ENCODE measurements at places on chromosomes 16 and 17. TPM values are rescaled to one million over a fixed set of nuclear protein-coding genes. Genes with fewer than 3 reads are reported as not detected.

- DNase-seq, result no peak
Measured at GRCh38 chr17:4673986-4674684, 29.8 kb downstream of the PELP1 start.

DNA sequence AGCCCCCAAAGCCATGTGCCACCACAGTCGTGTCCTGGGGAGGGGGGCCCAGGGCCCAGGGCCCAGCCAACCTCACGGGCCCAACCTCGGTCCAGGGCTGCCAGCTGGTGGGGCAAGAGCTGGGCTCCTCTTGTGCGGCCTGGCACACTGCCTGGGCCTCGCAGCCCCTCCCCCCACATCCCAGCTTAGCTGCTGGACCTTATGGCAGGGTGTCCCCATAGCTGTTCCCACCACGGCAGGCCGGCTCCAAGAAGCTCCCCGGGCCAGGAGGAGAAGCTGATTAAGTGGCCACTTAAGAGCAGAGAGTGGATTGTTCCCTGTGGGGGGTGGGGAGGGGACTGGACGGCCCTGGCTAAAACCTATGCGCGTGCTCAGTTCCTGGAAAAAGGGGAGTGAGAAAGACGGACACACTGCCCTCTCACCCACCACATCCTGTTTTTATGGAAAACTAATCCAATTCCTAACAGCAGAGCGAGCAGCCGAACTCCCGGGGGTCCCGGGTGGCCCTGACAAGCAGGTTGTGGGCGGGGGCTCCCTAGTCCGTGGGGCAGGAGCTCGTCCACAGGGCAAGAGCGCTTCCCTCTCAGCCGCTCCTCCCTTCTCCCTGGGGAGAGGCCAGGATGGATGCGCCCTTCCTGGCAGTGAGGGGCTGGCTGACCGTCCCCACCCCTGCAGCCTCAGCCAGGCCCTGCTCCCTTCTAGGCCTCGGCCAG, 16.8 kb downstream of the PIEZO1 start:
- DNase-seq, result no peak

DNA sequence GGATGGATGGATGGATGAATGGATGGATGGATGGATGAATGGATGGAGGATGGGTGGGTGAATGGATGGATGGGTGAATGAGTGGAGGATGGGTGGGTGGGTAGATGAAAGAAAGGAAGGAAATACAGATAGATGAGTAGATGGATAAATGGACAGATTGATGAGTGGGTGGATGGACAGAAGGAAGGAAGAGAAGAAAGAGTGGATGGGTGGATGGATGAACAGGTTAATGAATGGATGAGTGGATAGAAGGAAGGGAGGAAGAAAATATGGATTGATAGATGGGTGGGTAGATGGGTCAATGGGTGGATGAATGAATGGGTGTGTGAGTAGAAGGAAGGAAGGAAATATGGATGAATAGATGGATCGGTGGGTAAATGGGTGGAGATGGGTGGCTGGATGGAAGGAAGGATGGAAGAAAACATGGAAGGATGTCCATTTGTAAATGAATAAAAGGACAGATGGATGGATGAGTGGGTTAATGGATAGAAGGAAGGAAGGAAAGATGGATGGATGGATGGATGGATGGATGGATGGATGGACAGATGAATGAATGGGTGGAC, 97.3 kb upstream of the TNRC6C start:
- DNase-seq, result no peak

Gene SECTM1
- polyA plus RNA-seq, result 2.7 TPM

- DNase-seq, result no peak
Measured at GRCh38 chr17:39364236-39365025, 37.0 kb downstream of the FBXL20 start.

GRCh38 chr16:57947261-57947660, 23.7 kb downstream of the CNGB1 start:
- DNase-seq, result no peak

DNA sequence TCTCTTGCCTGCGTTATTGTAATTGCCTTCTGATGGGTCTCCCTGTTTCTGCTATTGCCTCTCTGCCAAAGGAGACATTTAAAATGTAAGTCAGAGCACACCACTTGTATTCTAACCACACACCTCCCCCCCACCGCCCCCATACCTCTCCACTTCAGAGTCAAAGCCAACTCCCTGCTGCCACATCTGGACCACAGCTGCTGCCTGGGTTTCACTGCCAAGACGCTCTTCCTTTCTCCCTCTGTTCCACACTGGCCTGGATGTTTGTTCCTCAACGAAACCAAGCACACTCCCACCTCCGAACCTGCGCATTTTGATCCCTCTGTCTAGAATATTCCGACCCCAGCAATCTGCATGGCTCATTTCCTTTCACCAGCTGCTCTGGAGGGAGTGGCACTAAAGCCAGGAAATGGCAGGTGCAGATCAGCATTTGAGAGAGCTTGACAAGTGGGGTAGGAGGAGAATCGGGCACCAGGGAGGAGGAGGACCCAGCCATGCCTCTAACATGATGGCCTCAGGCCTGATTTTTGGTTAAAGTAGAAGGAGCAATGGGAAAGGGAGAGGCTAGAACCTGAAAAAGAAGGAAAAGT, 92.4 kb upstream of the HS3ST2 start:
- DNase-seq, result peak; percentile 5

DNA sequence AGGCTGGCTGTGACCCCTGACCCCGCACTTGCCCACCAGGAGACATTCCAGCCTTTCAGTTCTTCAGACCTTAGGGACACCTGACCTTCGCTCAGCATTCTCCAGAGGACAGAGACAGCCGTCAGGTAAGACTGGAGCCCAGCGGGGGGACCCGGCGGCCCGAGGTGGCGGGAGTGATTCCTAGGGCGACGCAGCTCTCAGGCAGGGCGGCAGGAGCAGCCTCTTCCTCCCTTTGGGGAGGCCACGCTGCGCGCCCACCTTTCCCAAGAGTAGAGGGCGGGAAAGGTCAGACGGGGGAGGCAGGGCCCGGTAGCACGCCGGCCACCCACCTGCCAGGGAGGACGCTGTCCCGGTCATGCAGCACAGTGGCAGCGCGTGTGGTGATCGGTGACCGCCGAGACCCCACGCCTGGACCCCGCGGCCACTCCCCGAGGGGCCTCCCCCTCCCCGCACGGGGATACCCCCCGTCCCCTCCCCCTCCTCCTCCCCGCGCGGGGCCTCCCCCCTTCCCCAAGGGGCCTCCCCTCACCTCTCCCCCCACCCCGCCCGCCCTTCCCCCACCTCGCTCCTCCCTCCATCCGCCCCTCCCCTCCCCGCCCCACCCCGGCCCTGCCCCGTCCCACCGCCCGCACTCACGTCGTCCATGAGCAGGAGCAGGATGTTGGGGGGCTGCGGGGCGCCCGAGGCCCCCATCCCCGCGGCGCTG, 472 bp downstream of the GALNS start:
- no peak for DNase-seq

DNA sequence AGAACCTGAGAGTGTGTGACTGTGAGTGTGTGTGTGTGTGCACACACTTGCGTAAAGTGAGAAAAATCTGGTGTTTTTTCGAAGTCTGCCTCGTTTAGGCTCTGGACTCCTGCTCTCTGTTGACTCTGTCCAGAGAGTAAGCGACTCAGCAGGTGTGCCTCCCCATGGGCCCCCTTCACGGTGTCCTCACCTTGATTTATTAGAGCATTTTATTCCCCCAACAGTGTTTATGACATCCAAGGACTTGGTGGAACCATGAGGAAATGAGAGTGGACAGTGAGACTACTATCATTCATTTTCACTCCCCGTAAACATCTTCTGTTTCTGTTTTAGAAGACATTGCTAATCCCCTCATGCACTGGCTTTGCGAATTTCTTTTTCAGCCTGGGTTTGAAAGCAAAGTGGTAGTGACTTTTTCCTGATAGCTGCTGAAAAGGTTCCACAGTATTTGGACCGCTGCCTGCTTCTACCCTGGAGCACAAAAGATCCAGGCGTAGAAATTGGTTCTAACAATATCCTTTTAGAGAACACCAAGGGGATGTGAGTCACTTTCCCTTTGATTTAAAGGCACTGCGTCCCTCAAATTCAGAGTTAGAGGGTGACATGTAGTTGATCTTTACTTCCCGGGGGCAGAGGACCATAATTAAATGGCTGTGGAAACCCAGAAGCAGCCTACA, 218.2 kb downstream of the WWOX start:
- peak; percentile 60 for DNase-seq

Gene CES4A
- polyA plus RNA-seq, result 20.6 TPM

Gene LITAFD
- not detected for polyA plus RNA-seq

Measured in heart right ventricle (tissue), 16 donors.